ENCODE measurements at places on chromosomes 7 and 10.

DNA sequence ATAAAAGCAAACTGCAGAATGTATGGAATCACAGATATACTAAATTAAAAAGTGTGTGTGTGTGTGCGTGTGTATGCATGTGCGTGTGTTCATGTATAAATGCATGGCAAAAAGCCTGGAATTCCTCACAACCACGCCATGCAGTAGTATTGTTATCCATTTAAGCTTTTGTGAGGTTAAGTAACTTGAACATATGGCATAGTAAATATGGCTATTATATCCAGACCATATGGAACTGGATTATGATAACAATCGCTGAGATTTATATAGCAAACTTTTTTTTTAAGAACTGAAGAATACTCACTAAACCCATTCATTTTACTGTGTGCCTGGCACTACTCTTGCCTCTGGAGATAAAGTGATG is 22.3 kb upstream of the NANOS1 start:
- no peak for DNase-seq

GRCh38 chr7:56287429-56288138 is 171.4 kb upstream of the NUPR2 start:
- no peak for DNase-seq

DNA sequence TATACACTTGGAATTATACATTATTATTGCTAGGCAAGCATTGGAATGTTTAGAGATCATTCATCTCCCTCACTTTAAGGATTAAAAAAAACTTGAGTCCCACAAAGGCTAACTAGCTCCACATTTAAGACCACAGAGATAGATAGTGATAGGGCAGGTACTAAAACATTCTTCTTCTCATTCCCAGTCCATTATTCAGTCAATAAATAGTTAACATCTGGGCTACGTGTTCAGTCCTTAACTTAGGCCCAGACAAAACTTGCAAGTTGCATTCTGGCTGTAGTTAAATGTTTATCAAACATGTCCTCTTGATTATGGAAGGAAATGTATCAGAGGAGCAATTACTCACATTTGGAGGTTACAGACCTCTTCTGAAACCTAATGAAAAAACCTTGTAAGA is 2.4 kb downstream of the GNG11 start:
- no peak for DNase-seq

DNA sequence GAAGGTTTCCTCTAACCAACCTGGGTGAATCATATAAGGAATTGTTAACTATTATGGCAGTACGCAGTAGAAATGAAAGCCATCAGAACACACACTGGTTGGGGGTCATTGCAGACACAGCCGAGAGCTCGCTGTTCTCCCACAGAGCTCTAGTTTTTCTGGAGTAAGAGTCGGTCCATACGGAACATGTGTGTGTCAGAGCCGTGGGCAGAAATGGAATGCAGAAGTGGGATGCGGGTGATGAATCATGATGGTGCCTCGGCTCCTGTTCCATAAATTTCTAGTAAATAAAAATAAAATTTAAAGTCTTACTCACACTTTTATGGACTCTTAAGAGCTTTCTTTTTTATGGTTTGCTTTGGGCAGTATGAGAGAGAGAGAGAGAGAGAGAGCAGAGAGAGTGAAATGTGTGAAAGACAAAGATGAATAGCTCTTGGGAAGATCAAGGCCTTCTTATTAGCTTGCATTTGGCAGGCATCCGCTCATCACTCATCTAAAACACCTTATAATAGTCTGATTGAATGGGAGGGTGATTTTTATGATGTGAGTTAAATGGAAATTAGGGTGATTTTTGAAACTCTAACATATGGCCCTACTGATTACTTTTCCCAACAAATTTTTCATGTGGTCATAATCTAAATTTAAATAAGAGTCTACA is 98.8 kb upstream of the PFKP start:
- no peak for DNase-seq

DNA sequence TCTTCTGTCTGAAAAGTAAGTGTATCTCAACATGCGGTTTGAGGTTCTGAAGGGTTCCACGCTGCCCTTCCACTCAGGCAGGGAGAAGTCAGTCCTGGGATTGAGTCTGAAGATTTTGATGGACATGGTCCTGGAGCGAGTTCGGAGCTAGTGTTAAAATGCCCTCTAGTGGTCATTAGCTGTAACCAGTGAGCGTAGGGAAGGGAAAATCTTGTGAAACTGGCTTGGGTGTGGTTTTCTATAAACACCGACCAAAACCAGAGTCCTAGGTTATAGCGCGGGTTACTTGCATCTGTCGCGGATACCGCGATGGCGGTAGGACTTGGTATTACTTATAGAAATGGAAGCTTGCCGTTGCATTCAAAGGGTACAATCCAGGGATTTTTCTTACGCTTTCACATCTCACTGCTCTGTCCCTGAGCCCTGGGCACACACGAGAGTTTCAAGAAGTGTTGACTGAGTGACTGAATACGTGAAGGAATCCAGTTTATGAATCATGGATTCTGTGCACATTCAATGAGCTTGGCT is 348.2 kb upstream of the C7orf33 start:
- DNase-seq: peak; percentile 60

GRCh38 chr7:1555046-1555812 is 776 bp downstream of the TMEM184A start:
- no peak for DNase-seq

All from right renal cortex interstitium (tissue), 3 donors.